ENCODE measurements at places on chromosomes 5 and 9.

- DNase-seq, result no peak
These were observed 409.9 kb upstream of the EDIL3 start for GRCh38 chr5:84794486-84795035.

GRCh38 chr9:29775491-29775890 lies 2202.2 kb upstream of the C9orf72 start:
- DNase-seq, result no peak

DNA sequence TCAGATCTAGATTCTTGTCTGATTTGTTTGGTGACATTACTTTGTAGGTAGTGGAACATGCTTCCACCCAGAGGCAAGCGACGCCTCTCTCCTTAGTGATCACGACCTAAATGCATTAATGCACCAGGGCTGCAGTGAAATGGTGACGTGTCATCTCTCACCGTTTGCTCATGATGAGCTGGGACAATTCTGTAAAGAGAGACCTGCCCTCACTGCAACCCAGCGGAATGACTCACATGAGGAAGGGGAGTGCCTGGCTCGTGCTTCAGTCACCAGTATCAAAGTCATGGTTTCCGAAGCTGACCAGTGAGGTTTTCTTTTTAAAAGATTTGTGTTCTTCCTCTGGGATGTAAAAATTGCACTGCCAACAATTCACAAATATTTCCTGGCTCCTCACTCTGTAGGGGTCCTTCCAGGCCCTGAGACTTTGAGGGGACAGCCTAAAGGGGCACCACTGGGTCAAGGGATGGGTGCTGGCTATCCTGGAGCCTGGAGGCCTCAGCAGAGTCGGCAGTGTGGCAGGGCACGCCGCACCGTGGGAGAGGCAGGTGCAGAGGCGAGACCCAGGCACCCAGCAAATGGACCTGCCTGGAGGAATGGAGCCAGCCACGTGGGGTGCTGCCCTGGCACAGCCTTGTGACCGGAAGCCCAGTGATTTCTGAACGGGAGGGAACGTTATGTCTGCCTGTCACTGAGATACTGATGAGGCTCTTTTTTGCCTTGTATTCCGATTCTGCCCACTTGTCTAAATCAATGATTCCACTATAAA lies 17.3 kb downstream of the QSOX2 start:
- DNase-seq, result no peak

DNA sequence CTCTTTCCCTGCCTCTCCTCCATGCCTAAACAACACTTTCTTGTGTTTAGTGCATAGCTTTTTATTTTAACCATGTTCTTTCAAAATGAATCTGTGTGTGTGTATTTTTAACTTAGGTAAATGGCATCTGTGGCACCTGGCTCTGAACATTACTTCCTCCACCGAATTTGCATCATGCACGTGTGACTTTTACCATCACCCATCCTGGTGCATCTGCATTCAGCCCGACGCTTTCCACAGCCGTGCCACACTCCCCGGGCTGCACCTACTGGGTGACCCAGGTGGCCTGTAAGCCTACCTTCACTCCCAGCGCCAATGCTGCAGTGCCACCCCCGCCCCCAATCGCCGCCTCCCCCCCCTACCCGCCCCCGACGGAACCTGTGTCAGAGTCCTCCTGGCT lies 12.7 kb upstream of the FCN1 start:
- DNase-seq, result no peak

GRCh38 chr9:101524371-101524770 lies 9.3 kb upstream of the RNF20 start:
- no peak for DNase-seq

DNA sequence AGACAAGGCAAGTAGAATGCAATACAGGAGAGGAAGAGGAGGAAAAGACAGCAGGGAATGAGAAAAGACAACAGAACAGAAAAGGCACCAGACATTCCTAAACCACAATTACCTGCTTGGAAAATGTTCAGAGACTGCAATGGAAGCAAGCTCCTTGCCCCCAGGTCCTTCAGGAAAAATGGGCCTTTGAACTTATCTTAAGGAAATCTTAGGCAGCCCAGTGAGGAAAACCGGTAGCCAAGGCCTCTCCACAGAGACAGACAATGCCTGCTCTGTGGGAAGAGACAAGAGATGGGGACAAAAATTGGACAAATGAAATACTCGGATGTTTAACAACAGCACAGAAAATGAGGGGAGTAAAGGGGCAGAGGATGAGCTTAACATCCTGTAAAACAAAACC lies 31.2 kb downstream of the HTR4 start:
- no peak for DNase-seq

DNA sequence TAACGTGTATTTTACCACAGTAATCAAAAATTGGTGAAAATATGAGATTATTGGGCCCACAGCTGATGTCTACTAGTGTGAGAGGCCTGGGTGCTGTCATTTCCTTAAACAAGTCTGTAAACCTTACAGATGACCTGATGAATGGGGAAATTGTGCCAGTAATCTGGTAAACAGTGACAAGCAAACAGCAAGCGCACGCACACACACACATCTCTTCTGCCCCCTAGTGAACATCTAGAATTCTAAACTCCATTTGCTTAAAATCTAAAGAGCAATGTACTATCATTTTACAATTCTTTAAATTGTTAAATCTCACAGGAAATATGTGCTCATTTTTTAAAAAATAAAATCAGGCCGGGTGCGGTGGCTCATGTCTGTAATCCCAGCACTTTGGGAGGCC lies 7.5 kb upstream of the RAPGEF1 start:
- no peak for DNase-seq

DNA sequence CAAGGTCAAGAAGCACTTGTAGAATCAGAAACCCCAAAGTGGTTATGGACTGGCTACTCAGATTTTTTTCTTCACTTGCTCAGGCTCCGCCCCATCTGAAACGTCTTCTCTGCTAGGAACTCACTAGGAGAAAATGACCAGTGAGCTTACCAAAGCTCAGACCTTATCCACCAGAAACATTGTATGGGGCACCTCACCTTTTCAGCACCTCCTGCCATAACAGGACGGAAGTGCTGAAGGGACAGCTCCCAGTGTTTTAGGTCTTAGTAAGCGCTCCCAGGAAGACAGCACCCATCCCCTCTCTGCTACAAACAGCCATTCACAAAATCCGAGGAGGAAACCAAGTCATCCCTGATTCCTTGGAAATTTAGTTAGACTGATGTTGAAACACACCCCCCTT lies 1.2 kb upstream of the GABRA1 start:
- no peak for DNase-seq

DNA sequence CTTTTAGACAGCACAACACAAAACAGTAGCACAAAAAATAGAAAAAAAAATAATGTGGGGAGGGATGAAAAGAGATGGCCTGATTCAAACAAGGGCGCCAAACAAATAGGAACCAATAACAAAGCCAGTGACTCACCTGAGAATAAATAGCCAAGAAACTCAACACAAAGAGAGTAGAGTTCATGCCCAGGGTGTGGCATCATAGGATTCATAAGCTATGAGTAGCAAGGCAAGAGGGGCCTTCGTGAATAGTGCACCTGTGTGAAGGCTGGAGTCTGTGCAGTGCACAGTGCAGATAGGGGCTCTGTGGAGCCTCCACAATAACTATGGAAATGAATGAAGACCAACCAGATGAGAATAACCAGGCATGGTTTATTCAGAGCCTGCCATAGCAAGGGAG lies 541.7 kb downstream of the SPOCK1 start:
- no peak for DNase-seq

- DNase-seq, result no peak
These were observed 76.7 kb downstream of the GRAMD2B start for GRCh38 chr5:126499853-126500342.

GRCh38 chr9:133618726-133619125 lies 9.5 kb upstream of the FAM163B start:
- DNase-seq, result no peak

- no peak for DNase-seq
These were observed 52.6 kb downstream of the SAR1B start for GRCh38 chr5:134580001-134580460.

- no peak for DNase-seq
These were observed 228.8 kb downstream of the PLK2 start for GRCh38 chr5:58231041-58231440.

DNA sequence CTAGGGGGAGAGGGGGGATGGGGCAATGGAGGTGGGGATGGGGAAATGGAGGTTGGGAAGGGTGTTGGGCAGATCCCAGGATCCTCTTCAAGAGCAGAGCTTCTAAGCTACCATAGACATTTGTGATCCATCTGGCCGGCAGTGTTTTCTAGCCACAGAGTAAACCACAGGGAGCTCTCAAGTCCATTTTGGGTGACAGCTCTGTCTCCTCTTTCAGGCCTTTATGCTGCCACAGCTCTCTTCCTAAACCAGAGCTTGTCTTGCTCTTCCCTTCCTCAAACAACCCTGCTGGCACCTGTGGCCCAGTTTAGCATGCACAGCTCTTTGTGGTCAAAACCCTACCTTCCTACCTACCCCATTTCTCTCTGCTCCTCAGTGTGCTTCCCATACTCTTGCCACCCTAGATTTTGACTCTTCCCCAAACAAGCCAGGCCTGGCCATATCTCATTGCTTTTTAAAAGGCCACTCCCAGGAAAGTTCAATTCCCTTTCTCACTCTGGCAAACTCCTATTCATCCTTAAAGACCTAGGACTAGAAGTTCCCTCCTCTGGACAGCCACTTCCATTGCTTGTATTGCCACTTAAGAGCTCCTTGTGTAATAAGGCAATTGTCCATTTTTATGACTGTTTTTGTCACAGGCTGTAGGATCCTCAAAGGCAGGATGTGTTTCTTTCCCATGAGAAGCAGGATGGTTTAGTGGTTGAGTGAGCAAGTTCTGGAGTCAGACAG lies 84.3 kb upstream of the PANK3 start:
- no peak for DNase-seq

DNA sequence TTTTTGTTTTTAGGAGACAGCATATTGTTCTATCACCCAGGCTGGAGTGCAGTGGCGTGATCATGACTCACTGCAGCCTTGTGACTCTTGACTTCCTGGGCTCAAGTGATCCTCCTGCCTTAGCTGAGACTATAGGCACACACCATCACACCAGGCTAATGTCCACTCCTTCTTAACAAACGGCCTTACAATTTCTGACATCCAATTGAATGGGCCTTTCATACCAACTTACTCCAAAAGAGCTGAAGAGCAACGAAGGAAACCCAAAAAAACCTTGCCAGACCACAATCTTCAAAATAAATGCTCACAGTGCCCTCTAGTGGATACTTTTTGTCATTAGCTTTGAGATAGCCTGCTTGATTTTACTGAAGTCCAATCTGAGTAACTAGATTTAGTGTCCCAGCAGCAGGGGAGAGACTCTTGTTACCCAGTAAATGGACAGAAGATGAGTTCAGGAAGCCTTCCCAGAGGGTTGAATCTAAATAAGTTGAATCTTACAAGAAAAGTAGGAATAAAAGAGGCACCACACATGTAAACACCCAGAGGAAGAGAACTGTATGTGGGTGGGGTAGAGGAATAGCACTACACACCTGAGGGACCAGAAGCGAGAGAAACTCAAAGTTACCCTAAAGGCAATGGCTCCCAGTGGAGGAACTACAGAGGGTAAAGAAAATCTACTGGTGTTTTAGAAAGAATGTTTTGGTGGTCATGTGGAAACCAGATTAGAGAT lies 9.3 kb downstream of the ZNF622 start:
- no peak for DNase-seq

DNA sequence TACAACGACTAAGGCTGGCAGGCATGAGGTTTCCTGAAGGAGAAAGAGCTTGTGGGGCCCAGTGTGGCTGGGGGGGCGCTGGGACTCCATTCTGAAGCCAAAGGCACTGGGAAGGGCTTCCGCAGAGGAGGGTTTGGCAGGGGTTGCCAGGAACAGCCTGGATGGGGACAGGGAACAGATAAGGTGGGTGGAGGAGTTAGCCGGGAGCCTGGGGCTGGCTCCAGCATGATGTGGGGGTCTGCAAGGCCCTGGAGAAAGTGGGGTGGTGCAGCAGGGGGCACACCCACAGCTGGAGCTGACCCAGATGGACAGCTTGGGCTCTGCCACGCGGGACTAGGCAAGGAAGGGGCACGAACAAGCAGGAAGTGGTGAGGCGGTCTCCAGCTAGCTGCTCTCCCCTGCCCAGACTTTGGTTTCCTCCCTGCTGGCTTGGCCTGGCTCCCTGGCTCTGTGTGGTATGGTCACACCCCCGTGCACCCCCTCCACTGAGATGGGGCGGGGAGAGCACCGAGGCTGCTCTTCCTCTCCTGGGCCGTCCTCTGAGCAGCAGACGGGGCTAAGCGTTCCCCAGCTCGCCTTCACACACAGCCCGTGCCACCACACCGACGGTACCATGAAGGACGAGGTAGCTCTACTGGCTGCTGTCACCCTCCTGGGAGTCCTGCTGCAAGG lies at the start of gene LTC4S:
TSS of gene LTC4S (plus strand) at position 519 of the 672 bp plus-strand sequence. CDS start at position 614, 95 bp downstream.
- peak; percentile 50 for DNase-seq

- DNase-seq, result no peak
These were observed 1.2 kb downstream of the KCNMB1 start for GRCh38 chr5:170387775-170388639.

DNA sequence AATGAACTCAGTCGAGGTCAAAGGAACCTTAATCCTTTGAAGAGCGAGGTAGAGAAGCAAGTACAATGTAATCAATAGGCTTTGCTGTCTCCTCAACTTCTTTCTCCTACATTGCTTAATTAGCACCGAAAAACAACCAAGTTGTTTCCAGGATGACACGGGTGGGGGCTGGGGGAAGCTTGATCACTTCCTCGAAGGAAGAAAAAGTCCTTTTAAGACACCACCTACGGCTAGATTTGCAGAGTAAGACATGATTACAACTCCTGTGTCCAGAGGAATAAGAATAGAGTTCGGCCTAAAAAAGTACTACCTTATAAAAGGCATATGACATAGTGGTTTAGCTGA lies 811 bp upstream of the ARRDC3 start:
- no peak for DNase-seq

- DNase-seq, result no peak
These were observed 169.4 kb upstream of the ZNF462 start for GRCh38 chr9:106693558-106693957.

GRCh38 chr9:119986713-119987112 lies 593.3 kb downstream of the CDK5RAP2 start:
- DNase-seq, result no peak

DNA sequence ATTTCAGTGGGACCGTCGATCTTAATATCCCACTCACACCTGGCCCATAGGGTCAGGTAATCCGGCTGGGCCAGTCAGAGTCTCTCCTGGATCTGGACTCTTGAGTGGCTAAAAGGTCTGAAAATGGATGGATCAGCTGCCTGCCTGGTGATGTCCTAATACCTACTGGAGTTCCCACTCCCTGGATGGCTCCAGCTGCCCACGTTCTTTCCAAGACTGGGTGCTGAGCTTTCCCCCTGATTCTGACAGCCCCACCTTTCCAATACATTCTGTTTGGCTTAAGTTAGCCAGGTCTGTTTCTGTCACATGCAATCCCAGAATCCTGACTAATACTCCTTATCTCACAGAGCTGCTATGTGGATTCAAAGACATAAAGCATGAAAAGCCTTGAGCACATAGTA lies 10.2 kb downstream of the SH3PXD2B start:
- DNase-seq, result no peak

- no peak for DNase-seq
These were observed 1.2 kb downstream of the CCNH start for GRCh38 chr5:87411586-87411972.

DNA sequence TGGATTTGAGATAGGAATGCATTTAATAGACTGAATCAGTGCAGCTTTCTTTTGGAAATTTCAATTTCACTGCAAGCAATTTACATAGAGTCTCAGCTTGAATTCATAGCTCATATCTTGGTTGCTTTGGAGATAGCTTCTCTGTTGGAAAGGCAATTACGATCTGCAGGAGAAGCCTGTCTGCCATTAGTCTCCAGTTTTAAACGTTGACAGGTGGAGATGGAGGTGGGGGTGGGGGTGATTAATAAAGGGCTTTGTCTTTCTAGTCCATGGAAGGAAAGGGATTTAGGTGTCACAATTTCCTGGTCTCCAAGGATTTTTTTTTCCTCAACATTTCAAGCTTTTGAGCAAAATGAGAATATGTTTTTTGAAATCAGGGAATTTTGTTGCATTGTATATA lies 184.7 kb downstream of the CARTPT start:
- DNase-seq, result no peak

All from effector memory CD4-positive, alpha-beta T cell (primary cell).